Neural progenitor cell (in vitro differentiated cells): ENCODE measurements at places on chromosomes 7 and 10. TPM values are rescaled to one million over a fixed set of nuclear protein-coding genes. Genes with fewer than 3 reads are reported as not detected.

SEC24C gene
- 36.0 and 50.4 TPM in 2 replicates for total RNA-seq

- peaks cover 6% of the 10 kb centered on the region for H3K4me1 ChIP-seq
- DNase-seq = no peak
- H3K27ac ChIP-seq = no peak overlapping the region
Observed at GRCh38 chr7:114942446-114943175, 20.7 kb downstream of the MDFIC start.

DNA sequence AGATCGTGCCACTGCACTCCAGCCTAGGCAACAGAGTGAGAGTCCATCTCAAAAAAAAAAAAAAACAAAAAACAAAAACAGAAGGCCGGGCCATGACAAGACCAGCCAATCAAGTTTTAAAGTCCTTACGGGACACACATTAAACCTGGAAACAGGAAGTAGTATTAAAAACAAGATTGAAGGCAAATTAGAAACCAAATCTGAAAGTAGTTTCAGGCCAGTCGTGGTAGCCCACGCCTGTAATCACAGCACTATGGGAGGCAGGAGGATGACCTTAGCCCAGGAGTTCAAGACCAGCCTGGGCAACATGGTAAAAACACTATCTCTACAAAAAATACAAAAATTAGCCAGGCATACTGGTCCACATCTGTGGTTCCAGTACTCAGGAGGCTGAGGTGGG, 18.1 kb downstream of the PSAP start:
- no peak for DNase-seq
- H3K27ac ChIP-seq = no peak overlapping the region
- H3K4me3 ChIP-seq = no peak overlapping the region
- H3K27me3 ChIP-seq = no peaks in the 10 kb centered on the region
- H3K4me1 ChIP-seq = peaks cover 24% of the 10 kb centered on the region

GRCh38 chr7:80879849-80880248, 39.0 kb downstream of the SEMA3C start:
- H3K27ac ChIP-seq = no peak overlapping the region
- no peak overlapping the region for H3K4me3 ChIP-seq
- H3K27me3 ChIP-seq = no peaks in the 10 kb centered on the region
- DNase-seq = no peak
- H3K4me1 ChIP-seq = no peaks in the 10 kb centered on the region
- no peaks in the 10 kb centered on the region for H3K36me3 ChIP-seq

ADARB2 gene
- 0.99 TPM in 1 of 2 replicates, not detected in the other for total RNA-seq

GRCh38 chr10:3902809-3903410, 117.9 kb upstream of the KLF6 start:
- H3K4me3 ChIP-seq = no peak overlapping the region
- no peak overlapping the region for H3K27ac ChIP-seq
- DNase-seq = no peak
- no peaks in the 10 kb centered on the region for H3K27me3 ChIP-seq
- no peaks in the 10 kb centered on the region for H3K36me3 ChIP-seq
- H3K4me1 ChIP-seq = no peaks in the 10 kb centered on the region
